ENCODE measurements at places on chromosomes 7 and 10. TPM values are rescaled to one million over a fixed set of nuclear protein-coding genes. Genes with fewer than 3 reads are reported as not detected.

GRCh38 chr7:41948503-41948902 lies 245.6 kb upstream of the INHBA start:
- DNase-seq, result no peak

- no peak for DNase-seq
These were observed 34.1 kb upstream of the TES start for GRCh38 chr7:116176226-116176625.

Gene OR6B1
- not detected for total RNA-seq

Gene ANLN
- total RNA-seq, result 1.2 TPM

Gene ERVW-1
- not detected for total RNA-seq

Data from bronchial epithelial cell (primary cell).